ENCODE measurements at places on chromosomes 11 and 22.

DNA sequence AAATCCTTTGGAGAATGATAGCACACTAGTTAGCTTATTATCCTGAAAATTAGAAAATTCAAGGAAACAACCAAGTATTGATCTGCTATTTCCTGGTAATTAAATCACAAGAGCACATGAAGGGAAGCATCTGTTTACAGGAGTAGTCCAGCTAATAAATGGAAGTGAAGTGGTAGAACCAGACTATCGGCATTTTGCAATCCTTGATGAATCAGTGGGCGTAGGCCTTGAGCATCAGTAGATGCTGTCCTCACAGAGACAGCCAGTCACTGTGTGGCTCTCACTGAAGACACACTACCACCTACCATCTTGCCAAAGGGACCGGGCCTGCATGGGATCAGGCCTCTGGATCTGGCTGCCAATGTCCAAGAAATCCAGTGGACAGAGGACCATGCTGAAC lies 69.8 kb downstream of the FBLN1 start:
- no peak for DNase-seq

DNA sequence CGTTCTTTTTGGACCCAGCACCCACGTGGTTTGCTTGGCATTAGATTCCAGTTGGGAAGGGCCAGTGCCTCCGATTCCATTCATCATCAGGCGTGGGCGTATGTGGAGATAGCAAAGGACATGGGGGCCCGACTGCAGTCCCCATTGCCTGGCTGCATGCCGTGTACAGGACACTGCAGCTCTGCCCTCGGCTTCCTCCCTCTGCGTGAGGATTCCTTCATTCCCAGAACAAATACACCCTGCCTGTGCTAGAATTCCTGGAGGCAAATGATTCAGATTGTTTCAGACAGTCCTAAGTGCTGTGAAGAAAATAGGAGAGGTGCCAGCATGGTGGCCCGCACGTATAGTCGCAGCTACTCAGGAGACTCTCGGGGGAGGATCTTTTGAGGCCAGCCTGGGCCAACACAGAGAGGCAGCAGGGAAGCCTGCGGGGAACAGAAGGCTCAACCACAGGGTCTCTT lies 15.4 kb downstream of the DERL3 start:
- DNase-seq = no peak

DNA sequence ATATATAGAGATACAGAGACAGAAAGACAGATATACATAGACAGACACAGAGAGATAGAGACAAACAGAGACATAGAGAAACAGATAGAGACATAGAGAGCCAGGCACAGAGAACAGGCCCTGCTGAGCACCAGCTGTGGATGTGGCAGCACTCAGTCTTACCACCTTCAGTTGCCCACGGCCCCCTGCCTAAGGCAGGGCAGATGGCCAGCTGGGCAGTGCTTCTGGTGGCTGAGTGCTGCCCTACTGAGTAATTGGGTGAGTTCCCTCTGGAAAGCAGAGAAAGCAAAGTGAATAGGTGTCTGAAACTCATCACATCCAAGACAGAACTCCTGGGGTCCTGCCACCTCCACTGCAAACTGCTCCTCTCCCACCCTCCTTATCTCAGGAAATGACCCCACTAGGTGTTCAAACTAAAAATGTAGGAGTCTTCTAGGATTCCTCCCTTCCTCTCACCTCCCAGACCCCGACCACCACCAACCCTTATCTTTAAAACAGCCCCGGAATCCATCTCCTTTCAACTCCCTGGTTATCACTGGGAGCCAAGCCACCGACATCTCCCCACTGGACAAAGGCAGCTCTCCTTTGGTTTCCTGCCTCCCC lies 27.2 kb downstream of the SYN3 start:
- DNase-seq = no peak

DNA sequence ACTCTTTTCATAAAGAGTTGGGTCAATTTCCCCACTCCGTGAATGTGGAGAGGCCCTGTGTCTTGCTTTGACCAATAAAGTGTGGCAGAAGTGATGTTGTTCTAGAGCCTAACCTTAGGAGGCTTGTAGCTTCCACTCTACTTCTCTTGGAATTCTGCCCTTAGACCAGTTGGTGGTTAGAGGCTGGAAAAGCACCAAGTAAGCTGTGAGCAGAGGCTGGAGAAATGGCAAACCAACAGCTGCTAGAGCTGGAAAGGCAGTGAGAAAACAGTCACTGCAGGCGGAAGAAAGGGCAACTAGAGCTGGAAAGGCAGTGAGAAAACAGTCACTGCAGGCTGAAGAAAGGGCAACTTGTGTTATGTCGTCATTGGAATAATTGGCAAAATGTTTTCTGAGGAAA lies 29.8 kb upstream of the MSANTD2 start:
- no peak for DNase-seq

DNA sequence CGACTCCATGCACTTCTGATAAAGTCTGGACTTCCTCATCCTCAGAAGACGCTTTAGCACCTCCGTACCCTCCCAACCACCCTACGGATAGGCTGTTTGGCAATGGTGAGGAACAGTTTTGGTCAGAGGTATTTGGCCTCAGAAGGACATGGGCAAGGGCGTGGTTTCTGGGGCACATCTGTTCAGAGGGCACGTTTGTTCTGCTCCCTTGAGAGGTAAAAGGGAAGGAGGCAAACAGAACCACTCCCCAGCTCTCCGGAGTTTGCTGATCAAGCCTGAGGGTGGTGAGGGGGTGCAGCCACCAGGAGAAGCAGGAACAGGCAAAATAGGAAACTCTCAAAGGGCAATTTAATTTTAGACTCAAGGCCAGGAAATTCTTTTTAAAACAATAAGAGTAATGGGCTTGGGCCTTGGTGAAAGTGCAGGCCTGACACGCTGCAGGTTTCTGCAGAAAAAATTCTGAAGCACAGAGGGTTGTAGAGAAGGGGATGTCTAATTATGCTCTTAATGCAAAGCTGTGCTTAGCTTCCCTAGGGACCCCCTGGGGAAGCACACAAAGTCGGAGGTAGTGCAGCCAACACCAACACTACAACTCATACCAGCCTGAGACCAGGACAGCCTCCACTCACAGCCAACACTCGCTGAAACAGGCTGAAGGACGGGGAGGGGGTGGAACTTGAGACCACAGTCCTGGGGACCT lies 23.3 kb downstream of the ETS1 start:
- DNase-seq = no peak

GRCh38 chr11:3920148-3920852 lies 64.8 kb downstream of the STIM1 start:
- peak; percentile 44 for DNase-seq

DNA sequence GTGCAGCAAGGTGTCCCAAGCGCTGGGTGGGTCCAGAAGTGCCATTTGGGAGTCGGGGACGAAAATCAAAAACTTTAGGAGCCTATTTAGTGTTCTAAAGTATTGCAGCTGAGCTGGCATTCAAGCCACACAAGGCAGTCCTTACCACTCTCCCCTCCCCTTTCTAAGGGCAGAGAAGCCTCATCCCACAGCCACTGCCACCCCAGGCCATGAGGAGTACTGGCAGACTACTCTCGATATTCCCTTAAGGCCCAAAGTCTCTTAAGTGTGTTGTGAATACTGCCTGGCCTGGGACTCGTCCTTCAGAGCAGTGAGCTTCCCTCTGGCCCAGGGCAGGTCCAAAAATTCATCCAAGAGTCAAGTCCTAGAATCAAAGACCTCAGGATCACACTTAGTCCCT lies 7.8 kb downstream of the FANCF start:
- no peak for DNase-seq

DNA sequence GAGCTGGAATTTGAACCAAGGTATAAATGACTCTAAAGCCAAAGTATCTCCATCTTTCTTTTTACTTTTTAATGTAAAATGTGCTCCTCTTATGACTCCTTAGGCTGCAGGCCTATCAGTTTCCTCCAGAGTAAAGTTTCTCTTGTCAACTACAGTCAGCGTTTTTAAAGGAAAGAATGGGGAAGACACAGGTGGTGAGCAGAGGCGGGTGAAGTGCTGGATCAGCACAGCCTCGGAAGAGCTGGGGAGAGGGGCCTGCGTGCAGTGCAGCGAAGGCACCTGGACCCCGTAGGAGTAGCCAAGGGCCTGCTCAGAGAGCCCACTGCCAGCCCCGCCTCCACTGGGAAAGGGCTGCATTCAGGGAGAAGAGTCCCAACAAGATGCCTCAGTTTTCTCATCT lies 48.8 kb upstream of the ALX4 start:
- no peak for DNase-seq

- no peak for DNase-seq
These were observed 4.7 kb downstream of the ZDHHC13 start for GRCh38 chr11:19121646-19122045.

DNA sequence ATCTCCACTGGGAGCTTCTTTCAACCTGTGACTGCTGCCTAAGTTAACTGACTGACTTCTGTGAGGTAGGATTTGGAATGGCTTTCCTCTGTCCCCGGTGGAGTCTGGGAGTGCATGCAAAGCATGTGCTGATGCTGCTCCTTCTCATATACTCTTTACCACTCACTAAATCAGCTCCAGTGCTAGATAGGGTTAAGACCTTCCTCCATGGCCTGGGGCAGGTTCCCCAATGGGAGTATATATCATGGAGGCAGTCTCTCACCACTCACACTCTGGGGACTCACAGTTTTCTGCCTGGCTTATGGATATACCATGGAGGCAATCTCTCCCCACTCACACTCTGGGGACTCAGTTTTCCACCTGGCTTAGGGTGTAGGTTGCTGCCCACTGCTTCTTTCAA lies 10.1 kb upstream of the FANCF start:
- DNase-seq = no peak

- DNase-seq = no peak
These were observed 34.5 kb downstream of the WT1 start for GRCh38 chr11:32400670-32401369.

DNA sequence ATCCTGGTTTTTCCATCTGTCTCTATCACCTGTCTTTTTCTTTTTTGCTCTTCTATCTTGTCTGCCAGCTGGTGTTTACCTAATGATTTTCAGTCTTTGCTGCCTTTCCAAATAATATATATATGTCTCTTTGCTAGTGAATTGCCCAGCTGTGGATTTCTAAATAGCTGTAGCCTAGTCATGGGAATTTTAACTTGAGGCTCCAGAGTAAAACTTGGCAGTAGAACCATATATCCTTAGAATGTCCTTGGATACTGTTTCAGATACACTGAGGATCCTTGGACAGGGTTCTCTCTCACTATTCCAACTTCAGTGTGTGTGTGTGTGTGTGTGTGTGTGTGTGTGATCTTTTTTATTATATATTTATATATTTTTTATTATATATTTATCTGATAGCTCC lies 2285.3 kb downstream of the LRRC4C start:
- no peak for DNase-seq

DNA sequence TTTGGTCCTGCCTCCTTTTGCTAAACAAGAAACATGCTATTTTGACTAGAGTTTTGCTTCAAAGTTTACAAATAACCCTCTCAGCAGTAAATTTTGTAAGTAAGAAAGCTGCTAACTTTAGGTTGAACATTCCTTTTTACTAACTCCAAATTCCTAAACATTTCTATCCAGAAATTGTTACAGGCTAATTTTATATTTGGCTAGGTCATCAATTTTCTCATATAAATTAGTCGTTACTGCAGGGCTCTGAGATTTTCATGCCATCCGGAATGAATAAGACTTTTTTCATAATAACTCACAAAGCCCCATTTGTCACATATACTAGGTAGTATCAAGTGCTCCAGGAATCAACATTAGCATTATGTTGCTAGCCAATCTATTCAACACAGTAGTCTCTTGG lies 143.1 kb downstream of the METTL15 start:
- no peak for DNase-seq

DNA sequence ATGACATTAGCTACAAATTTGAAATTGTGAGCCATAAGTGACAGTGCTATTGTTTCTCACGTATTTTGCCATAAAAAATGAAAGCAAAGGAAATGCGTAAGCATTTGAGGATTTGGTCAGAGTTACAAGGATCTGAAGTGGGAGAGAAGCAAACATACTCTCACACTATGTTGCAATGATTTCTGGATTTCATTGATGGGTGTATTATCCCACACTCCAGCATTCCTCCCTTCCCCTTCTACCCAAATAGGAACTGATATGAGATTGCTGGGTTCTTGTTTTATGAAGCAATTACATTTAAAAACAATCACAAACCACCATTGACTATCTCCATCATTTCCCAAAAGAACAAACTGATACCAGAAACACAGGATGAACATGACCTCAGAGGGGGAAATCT lies 314.0 kb upstream of the CTSC start:
- DNase-seq = no peak

DNA sequence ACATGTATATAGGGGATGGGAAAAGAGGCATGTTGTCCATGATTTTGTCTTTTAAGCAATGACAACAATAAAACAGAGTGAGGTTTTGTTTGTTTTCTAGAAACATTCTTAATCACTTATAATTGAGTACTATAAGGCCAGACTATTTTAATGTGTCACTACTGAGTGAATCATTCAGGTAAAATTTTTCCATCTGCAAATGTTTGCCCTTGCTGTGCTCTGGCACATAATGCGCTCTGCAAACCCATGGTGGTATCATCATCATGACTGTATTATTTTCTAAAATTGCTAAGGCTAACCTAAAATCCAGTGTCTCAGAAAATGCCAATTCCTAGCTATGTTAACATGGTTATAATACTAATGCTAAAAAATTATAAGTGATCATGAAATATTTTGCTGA lies 261.2 kb downstream of the CADM1 start:
- DNase-seq = no peak

DNA sequence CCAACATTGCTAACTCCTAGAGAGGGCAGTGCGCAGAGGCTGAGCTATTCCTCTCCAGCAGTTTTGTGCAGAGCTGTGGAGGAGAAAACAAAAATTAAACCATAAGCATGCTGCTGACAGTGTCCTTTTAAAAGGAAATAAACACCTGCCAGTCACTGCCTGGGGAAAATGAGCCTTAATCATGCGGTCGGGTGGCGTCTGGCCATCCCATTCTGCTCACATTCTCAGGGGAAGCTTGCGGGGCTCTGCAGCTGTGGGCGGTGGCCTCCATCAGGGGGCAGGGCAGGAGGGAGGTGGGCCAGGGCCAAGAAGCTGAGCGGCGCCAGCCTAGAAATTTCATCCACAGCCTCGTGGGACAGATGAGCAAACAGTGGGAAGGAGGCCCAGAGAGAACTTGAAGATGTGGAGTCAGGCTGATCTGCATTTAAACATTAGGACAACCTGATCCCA lies 71.0 kb upstream of the TP53I11 start:
- DNase-seq = no peak

DNA sequence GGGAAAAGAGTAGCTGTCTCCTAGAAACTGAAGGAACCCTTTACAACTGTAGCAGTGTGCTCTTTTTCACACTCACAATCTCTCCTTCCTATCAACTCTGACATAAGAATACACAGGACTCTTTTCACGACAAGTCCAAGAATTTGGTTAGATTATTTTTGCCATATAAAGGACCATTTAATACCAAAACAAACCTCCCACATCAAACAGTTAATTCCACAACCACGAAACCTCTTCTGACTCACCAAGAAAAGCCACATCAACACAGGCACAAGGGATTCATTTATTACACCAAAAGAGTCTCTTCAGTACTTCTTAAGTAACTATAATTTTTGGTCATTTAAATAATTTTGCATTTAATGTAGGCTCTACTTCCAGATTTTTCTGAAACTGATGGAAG lies 222.6 kb upstream of the PITPNB start:
- DNase-seq = peak; percentile 32

Data from HFF-Myc (cell line).